DMS79 (cell line): ENCODE measurements at places on chromosomes 5 and 9.

- DNase-seq, result no peak
Observed at GRCh38 chr5:113789769-113790168, 276.3 kb downstream of the YTHDC2 start.

DNA sequence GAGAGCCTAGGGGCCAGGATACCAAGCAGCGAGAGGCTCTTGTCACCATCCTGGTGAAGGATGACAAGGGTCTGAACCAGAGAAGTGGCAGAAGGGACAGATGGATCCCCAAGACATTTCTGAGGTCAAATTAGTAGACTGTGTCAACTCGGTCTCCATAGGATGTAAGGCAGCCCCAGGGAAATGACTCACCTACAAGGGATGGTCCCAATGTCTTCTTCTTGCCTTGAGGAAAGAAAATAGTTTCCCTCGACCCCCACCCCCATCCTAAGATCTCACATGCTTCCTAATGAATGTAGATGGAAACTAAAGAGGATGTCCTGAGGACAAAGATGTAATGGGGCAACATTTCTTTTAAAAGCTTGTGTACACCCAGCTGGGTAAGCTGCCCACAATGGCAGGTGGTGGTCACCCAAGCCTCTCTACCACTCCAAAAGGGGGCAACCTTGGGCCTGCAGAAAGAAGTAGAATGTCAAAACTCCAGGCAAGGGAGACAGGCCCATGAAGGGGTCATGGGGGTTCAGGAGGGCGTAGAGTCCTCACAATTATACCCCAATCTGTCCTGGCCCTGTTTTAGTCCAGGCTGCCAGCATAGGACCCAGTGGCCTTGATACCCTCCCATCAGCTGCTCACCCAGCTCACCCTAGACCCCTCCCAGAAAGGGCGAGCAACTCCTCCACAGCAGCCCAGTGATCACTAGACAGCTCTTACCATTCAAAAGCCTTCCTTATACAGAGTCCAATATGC is 187.4 kb downstream of the ACTL7B start:
- DNase-seq, result no peak

DNA sequence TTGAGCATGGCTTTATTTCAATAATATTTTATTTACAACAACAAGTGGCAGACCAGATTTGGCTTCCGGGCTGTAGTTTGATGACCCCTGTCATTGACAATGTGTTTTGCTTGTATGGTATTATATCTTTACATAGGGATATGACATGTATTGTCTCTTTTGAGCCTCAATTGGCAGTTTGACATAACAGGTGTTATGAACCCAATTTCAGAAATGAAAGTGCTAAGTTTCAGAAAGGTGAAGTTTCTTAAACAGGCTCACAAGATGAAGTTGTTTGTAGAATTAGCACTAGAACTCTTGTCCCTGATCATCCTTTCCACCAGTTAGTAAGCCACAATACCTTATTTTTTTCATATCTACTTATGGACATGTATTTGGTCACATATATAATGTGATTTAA is 303.0 kb upstream of the GRIA1 start:
- DNase-seq, result no peak

DNA sequence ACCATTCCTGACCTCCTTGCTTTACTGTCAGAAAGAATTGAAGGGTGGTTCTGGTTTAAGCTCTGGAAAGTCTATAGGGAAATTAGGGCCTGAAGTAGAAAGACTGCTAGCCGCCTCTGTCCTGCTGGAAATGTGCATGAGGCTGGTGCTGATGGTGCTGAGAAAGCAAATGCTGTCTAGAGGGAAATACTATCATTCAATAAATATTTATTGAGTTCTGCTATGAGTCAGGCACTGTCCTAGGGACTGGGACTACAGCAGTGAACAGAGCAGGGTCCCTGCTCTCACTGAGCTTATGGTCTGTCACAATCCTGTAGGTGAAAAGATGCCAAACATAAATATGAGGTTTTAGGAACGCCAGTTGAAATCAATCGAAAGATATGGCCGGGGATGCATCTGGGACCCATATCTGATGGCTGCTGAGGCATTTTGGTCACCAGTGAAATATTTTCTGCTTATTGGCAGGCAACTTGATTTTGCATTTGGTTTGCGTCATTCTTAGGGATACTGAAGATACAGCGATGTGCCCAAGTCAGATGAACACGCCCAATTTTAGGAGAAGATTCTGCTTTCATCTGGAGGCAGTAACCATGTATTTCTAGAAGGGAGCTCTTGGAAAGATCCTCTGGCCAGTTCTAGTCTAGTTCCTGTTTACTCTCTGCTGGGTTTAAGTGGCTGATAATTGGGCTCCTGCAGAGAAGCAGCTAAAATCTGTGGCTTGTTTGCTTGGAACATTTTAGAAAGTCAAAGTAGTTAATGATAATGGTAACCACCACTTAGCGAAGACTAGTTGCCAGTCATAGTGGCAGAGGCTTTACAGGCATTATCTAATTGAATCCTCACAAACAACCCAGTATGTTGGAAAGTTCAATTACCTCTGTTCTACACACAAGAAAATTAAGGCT is 73.3 kb downstream of the INSYN2B start:
- no peak for DNase-seq

DNA sequence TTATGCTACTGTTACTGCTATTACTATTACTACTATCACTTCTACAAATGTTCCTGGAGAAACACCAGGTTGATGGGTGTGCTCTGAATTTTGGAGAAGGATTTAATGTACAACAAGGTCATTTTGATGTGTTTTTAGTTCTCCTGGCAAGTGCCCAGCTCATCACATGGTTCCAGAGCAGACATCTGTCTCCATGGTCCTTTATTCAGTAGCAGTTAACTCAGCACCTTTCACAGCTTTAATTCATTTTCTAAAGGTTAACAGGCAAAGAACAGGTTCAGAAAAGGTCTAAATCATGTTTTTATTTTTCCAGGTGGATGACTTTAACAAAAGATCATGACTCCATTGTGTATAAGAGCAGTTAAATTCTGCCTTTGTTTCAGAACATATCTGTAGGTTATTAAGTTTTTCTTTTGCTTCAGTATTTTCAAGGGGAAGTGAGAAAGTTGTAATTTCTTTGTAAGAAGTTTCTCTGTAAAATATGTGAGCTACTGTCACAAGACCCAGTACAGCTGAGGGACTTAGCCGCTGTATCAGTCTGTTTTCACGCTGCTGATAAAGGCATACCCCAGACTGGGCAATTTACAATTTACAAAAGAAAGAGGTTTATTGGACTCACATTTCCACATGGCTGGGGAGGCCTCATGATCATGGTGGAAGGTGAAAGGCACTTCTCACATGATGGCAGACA is 41.9 kb downstream of the MTRR start:
- DNase-seq, result no peak
